ENCODE measurements at places on chromosomes 5 and 9.

DNA sequence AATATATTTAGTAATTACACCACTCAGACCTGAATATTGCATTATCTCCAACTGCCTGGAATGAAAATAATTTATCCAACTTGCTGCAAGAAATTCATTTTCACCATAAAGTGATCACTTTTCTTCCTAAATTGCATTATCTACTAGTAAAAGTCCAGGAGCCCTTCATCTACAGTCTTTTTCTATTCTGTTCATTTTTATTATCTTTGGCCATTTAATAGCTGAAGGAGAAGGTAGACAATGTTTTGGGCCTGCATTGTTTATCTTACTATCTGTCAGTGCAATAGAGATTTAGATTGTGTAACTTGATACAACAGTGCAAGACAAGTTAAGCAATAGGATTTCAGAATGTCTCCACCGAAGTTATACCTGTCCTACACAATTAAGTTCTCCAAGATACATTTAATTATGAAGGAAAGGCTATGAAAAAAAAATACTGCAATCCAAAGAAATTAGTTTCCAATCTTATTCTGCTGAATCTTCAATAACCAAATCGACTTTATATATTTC, 1339.7 kb upstream of the CDH6 start:
- no peak for DNase-seq

GRCh38 chr9:124720429-124721108, 50.5 kb downstream of the NR6A1 start:
- no peak for DNase-seq

DNA sequence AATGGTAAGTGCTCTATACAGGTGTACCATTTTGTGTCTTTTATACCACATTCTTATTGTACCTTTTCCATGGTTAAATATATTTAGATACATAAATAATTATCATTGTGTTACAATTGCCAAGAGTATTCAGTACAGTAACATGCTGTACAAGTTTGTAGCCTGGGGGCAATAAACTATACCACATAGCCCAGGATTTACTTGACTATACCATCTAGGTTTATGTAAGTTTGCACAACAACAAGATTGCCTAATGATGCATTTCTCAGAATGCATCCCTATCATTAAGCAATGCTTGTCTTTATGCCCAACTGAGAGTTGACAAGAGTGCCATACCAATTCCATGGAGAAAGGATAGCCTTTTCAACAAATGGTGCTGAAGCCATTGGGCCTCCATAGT, 136.7 kb upstream of the PJA2 start:
- no peak for DNase-seq

DNA sequence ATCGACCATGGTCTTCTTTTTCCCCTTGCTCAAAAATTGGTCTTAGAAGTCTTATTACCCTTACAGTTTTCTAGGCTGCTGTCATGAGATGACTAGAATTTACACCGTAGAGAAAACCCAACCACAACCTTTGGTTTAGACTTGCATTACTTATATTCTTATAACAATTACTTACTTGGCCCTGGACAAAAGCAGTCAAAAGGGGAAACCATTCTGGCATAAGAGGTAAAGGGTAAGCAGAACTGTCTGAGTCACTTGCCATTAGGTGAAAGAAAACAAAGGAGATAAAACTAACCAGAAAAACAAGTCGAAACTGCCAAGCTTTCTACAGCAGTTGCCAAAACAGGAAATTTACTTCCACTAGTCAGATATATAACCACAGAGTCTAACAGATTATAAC, 17.9 kb downstream of the TMEM245 start:
- no peak for DNase-seq

DNA sequence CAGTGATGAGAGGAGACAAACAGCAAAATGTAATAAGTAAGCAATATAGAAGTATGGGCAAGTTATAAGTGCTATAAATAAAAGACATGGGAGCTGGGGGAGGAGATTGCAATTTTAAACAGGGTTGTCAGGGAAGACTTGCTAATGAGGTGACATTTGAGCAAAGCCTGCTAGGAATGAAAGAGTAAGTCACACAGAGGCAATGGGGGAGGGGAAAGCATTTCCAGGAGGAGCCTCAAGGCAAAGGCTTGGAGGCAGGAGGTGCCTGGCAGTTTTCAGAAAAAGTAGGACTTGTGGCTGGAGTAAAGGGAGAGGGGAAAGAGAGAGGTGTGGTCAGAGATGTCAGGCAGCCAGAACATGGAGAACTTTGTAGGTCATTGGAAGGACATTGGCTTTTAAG, 124.4 kb upstream of the NMUR2 start:
- no peak for DNase-seq

DNA sequence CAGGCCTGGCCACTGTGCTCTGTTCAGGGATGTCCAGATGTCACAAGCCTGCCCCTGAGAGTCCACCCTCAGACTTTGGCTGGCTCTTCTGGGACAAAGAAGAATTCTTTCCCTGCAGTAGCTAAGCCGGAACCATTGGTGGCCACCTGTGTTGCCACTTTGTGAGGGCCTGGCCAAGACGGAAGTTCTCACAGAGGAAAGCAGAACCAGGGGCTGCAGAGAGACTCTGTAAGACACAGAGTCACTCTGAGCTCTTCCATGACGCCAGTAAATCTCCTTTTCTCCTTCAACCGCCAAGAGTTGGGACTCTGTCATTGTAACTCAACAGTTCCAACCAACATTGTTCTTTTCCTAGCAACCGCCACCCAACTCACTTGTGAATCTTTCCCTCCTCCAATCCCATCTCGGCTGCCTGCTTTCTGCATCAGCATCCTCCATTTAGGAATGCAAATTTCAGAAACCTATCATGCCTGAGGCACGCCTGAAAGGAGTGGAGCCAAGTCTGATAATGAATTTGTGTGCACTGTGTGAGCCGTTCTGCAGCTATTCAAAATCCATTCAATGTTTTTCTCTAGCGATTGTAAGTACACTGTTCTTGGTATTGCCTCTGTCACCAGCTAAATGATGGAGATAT, 37.8 kb upstream of the ATP6V1G1 start:
- no peak for DNase-seq

GRCh38 chr9:14710804-14711203, 11.7 kb downstream of the CER1 start:
- no peak for DNase-seq

DNA sequence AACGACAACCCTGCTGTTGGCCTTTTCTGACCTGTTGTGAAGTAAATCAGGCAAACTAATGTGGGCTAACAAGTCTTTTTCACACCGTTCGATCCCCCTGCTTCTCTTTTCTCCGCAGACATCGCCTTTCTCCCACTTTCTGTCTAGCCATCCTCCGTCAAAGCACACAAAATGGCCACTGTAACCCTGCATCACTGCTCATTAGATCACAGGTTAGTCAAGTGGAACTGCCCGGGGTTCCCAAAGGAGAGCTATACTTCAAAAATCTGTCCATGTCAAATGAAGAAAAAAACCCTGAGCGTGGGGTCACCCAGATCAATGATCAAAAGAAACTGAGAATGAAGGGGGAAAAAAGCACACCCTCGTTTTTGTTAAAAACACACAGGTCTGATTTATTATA, 212.1 kb downstream of the ARL15 start:
- no peak for DNase-seq

GRCh38 chr5:12625667-12626263, 721.5 kb upstream of the CTNND2 start:
- no peak for DNase-seq

DNA sequence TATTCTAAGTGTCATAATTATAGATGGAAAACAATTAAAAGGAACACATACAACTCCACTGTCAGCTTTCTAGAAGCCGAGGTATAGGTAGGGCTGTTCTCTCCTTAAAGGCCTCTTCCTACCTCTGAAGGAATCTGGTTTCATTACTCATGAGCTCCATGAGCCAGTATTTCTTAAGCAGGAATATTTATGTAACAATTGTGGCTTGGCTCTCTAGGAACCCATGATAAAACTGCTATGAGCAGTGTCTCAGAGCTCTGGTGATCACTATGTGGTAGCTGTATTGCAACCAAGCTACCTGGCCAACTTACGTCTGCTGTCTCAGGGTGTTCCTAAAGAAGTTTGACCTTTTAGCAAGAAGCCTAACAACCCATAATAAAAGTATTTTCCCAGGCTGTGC, 157.7 kb downstream of the CEP120 start:
- DNase-seq = no peak

DNA sequence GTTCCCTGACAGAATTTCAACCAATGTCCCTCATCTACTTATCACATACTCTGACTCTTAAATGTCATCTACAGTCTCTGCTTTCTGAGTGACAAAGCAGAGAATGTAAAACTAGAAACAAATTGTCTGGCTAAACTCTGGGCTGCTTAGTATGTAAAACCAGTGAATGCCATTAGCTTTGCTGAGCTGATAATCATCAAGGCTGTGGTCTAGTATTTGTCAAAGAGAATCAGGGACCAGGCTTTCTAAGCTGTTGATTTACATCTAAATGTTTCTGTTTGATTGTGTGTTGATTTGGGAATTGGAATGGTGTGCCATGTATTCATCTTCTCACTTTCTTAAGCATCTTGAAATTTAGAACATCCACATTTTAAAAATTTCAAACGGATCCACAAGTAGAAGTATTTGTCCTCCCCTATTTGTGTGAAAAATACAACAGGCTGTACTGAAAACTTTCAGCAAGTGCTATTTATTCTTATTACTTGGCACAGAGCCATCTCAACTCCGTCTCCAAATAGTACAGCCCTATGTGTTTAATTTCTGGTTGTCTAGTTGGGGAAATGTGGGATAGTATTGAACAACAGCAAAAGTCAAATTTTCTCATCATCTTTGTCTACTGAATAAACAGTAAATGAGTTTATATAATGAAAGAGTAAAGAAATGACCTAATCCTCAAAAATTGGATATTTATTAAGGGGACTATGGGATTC, 251.5 kb downstream of the KCTD16 start:
- no peak for DNase-seq

- DNase-seq = peak; percentile 9
Measured at GRCh38 chr5:149141224-149141956, at the start of gene ABLIM3. Gene ABLIM3, plus strand, starts transcription at chr5:149141493. Its CDS starts 603 bp downstream, at chr5:149142096.

DNA sequence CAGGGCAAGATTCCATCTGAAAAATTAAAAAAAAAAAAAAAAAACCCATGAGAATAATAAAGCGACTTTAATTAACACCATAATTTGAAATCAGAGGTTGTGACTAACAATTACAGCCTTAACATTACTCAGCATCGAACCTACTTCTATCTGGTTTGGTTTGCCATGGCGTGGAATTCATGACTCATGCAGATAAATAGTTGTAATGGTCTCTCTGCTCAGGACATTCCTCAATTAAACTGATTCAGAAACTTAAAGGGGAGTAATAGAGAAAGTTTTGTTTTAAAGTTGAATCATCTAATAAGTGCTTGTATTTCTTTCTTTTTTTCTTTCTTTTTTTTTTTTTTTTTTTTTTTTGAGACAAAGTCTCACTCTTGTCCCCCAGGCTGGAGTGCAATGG, 135.5 kb downstream of the SPATA31D1 start:
- no peak for DNase-seq

- no peak for DNase-seq
Measured at GRCh38 chr5:134435560-134435959, 23.9 kb upstream of the CDKN2AIPNL start.

GRCh38 chr5:123286891-123287290, 136.3 kb downstream of the CEP120 start:
- DNase-seq = no peak

DNA sequence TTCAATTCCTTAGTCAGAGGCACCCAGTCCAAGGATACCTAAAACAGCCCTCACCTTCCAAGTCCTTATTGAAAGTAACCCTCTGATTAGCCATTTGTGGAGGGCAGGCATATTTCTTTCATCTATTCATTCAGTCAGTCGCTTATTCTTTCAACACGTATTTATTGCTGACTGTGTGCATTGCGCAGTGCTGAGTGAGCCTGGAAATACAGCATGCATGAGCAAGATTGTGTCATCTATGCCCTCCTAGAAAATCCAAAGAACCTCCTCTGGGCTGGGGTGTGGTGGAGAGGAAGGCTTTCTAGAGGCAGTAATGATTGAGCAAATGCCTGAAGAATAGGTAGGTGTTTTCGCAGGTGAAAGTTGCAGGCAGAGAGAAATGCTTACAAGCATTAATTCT, 8.5 kb upstream of the FEM1C start:
- DNase-seq = no peak

DNA sequence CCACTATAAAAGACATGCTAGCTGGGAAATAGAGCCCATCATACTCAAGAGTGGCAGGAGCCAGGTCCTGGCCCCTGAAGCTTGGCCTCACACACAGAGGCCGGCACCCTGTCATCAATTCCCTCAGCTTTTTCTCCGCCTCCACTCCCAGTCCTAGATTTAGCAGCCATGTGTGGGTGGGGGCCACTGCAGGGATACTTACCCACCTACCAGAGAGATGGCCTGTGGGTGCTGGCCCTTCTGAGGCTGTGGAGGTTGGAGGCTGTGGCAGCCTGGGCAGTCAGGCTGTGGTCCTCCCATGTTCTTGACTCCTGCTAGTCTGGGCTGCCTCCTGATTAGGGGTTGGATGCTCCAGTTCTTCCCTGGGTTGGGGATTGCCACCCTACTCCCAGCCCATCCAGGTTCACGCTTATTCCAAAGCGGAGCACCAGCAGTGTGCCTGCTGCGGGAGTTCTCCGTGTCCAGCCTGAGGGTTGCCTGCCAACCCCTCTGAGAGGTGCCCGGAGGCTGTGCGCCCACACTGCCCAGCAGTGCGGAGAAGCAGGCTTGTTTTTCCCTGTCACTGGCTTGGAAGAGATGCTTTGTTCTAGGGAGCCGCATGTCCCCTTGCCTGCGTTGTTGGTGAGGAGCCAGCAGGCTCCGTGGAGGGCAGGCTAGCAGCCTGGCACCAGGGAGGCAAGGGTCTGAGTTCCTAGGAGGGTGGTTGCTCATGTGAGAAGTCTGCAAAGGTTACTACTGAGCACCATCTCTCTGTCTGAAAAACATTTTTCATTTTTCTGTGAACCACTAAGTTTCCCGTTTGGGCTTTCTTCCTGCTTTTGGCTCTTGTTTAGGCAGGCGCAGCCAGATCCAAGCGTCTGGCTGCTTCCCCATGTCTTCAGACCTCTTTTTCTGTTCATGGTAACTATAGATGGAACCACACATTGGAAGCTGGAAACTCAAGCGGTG, 7.5 kb downstream of the SLC22A5 start:
- DNase-seq = no peak

GRCh38 chr9:98074115-98074990, 17.8 kb downstream of the NANS start:
- peak; percentile 32 for DNase-seq

DNA sequence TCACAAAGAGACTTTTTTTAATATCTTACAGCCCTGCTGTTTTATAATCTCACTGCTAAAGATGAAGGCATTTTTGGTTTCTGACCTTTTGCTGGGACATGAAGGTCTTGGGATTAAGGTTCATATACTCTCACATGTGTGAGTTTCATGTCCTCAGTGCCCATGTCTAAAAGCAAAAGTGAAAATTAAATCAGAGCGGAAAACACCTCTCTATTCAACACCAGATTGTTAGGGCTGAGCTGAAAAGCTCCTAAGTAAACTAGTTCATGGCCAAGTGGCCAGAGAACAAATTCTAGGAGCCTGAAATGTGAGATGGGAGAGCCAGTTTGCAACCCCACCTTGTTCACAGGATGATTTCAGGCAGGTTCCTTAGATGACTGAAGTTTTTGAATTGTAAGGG, 110.9 kb downstream of the GRIA1 start:
- DNase-seq = no peak

- DNase-seq = no peak
Measured at GRCh38 chr5:138111937-138112336, 27.3 kb downstream of the NME5 start.

- DNase-seq = no peak
Measured at GRCh38 chr5:111507276-111507675, 5.1 kb downstream of the STARD4 start.

GRCh38 chr9:19720377-19720776, 68.5 kb downstream of the SLC24A2 start:
- DNase-seq = no peak

GRCh38 chr9:84812355-84812754, 142.8 kb downstream of the NTRK2 start:
- no peak for DNase-seq

GRCh38 chr5:121018004-121018403, 553.9 kb downstream of the PRR16 start:
- DNase-seq = no peak

All from stimulated activated CD8-positive, alpha-beta memory T cell treated with anti-CD3 and anti-CD28 coated beads, Interleukin-7, amount 100 ng/mL, for 4 hours (primary cell).